ENCODE measurements at places on chromosomes 12 and 14.

- DNase-seq = peak; percentile 43
These were observed 208.5 kb upstream of the NEDD1 start for GRCh38 chr12:96698521-96698920.

- no peak for DNase-seq
These were observed 221.3 kb downstream of the ANO2 start for GRCh38 chr12:5723711-5724252.

DNA sequence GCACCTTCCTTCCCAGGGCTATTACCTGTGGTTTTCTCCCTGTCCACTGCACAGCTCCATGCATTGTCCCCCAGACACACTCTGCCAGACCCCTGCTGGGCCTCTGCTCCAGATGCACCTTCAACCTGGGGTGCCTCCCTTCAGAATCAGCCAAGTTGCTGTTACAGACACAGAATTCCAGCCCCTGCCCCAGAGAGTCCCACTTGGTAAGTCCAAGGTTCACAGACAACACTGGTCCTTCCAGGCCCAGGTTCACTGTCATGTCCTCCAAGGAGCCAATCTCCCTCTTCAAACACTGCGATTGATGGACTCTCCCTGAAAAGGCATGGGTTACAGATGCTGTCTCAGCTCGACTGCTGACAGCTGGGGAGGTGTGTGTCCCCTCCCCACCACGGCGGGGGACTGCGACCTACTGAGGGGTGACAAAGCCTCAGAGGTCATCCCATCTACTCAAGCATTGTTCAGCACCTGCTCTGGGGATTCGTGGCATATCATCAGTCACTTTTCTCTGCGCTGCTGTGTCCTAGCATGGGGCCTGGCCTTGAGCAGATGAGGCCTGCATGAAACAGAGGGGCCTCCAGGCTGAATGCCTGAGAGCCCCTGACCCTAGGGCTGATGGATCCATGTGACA, 24.3 kb downstream of the CALM1 start:
- no peak for DNase-seq

DNA sequence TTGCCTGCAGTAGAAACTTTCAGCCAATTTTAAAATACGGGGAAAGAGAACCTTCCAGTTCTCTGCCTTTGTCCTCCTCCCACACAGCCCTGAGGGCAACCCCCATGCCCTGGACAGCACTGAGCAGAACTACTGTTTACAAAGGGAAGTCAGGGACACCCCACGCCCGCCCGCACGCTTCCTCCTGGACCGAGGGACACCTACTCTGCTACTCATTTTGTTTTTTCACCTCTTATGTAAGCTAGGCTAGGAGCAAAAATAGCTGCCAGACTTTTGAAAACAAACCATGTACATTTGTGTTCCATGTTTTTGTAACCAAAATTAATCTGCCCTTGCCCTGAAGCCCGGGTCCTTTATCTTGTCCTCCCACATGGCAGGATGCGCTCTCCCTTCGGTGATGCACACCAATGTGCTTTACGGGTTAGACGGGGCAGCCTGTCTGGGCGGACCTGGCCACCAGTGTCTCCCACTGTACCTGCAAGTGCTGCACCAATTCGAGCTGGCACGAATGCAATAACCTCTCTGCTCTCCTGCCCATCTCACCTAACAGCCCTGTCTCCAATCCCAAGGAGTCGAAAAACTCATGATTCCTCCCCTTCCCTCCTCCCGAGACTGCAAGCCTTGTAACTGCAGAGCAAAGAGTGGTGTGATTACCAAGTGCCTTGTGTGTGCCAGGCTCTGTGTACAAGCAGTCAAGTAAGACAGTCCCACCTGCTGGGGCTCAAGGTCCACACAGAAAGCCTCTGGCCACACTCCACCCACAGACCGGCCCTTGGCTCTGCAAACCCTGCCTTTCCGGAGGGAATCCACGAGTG, 85.2 kb downstream of the CCDC88C start:
- DNase-seq = no peak

DNA sequence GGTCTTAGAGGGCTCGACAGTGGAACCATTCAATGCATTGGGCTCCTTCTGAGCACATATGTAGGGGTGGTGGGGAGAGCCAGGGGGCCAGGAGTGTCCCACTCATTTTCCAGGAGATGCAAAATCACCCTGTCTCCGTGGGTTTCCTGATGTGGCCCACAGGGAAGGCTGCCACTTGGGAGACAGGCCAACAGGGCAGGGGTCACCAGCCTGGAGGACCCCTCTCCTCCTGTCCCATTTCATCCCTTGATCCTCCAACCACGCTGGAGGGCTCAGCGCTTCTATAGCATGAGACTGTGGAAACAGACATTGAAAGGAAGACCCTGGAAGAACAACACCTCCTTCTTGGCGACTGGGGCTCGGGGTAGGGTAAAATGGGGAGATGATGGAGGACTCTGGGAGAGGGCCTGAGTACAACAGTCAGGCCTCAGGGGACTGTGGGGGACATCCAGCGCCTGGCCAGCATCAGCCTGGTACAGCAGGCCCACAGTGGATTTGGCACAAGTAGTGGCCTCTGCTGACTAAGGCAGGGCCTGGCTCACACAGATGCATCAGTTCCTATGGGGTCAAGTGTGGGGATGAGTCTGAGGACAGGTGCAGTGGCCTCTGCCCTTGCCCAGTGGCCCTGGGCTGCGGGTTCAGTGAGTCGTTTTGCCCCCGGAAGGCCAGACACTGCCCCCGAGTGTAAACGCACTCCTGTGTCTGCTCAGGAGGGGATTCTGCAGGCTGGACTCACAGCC, 68.0 kb downstream of the PRIMA1 start:
- DNase-seq = no peak

GRCh38 chr12:52137746-52138145, 54.1 kb downstream of the KRT80 start:
- DNase-seq = no peak

All from DMS53 (cell line).